GM12891 (cell line): ENCODE measurements at places on chromosomes 3 and 15.

- no peak for DNase-seq
Measured at GRCh38 chr3:58375254-58375653, 42.6 kb downstream of the PXK start.

DNA sequence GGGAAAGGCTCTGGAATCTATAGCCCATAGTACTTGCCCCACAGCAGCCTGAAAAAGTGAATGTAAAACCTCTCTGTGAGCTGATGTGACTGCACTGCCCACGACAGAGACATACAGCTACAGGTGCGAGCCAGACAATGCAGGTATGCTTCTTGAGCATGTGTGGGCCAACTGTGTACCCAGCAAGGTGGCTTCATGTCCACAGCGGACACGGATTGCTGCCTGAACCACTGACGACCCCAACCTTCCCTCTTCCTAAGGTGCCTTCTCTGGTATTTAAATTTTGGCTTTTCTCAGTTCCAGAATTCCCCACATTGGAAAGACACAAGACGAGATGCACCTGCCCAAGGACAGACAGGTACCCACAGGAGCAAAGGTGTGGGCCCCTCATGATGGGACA lies 65.8 kb downstream of the SCN5A start:
- DNase-seq: no peak

DNA sequence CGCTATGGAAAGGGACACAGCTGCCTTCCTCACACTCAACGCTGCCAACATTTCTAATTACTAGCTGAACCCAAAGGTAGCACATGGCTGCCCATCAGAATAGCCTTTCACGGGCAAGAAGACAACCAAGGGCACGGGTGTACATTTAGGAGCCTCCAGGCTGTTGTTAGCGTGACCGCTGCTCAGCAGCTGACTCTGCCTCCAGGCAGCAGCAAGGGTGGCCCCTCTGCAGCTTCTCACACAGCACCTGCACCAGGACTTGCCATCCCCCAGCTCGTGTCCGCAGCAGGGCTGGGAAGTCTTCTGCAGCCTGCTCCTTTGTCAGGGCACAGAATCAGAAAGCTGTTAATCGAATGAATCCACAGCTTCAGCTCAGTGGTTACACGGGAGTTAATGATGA lies 146.8 kb downstream of the ADAMTS17 start:
- no peak for DNase-seq

- DNase-seq: peak; percentile 49
Measured at GRCh38 chr3:186152889-186153292, 44.0 kb upstream of the ETV5 start.

DNA sequence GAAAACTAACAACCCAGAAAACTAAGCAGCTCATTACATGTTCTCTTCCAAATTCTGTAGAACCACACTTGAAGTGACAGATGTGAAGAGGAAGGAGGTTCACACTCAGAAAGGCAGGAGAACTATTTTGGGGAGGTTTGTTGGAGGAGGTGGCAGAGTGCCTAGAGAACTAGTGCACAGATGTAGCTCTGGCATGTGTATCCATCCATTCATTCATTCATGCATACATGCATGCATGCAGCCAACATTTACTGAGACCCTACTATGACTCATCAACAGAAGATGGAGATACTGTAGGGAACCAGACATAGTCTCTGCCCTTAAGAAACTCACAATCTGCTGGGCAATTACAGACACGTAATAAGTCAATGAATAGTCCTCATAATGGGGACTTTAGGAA lies 116.7 kb downstream of the ERC2 start:
- DNase-seq: no peak

GRCh38 chr15:84552896-84553295 lies 47.9 kb upstream of the ZSCAN2 start:
- DNase-seq: no peak

DNA sequence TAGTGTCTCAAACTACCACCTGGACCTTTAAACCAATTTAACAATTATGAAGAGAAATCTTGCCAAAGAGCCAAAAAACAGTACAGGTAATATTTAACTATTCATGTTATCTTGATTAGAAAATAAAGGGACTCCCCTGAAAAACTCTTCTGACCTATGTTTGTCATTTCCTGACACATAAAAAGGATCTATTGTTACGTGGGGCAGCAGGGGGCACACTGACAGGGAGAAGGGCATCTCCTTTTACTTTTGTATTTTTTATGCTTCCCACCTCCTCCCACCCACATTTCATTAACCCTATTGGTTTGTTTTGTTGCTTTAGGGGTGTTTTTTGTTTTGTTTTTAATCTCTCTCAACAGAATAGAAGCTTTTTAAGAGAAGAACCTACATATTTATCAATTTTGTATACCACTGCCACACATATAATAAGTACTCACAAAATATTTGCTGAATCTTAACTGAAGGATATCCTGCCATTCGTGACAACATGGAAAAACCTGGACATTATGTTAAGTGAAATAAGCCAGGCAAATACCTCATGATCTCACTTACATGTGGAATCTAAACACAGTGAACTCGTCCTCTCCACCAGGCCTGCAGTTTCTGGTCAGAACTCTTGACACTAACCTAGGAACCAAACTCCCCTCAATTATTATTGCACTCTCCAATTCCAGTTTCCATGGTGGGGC lies 17.7 kb downstream of the STAG1 start:
- no peak for DNase-seq

DNA sequence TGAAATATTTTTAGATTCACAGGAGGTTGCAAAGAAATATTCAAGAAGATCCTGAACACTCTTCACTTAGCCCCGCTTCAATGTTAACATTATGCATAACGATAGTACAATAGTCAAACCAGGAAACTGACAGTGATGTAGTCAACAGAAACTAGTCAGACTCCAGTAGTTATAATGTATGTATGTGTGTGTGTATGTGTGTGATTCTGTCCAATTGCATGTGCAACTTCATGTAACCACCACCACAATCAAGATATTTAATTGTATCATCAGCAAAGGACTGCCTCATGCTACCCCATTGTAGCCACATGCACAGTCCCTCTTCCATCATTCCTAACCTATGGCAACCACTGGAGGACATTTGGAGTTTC lies 77.9 kb downstream of the APBA2 start:
- no peak for DNase-seq

- no peak for DNase-seq
Measured at GRCh38 chr3:155605571-155605970, 139.3 kb downstream of the PLCH1 start.

GRCh38 chr15:76566276-76566675 lies 229.7 kb downstream of the ISL2 start:
- DNase-seq: no peak

DNA sequence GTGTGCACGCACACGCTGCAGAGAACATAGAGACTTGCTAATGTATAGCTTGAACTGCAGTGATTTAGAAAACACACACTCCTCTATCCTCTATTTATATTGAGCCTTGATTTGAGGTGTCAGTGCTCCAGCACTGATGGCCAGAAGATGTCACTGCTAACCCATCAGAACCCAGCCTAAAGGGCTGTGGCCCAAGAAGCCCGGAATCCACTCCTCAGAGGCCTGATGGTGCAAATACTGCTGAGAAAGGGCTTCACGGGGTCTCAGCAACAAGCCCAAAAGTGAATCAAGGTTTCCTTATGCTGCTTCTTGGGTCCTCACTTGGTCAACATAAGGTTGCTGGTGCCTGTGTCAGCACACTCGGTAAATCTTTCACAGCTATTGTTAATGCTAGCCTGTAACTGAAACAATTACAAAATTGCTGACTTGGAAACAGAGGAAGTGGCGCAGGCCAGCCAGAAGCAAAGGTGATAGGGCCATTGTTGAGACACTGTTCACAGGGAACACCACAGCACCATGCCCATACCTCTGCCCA lies 60.3 kb downstream of the HEG1 start:
- DNase-seq: peak; percentile 52

DNA sequence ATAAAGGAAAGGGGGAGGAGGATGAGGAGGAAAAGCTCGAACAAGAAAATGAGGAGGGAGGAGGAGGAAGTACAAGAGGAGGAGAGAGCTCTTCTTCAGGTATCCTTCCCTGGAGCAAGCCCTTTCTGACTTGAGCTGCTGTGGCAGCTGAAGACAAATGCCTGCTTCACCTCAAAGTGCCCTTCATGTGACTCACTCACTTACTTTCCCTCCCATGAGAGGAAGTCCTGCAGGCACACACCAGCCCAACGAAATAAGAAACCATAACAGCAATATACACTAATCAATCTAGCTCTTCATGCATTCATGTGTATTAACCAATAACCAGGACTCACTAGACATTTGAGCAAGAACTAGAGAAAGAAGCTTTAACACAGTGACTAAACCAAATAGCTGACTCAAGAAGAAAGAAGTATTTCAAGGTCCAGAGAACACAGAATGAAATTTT lies 251.9 kb downstream of the IGSF11 start:
- peak; percentile 17 for DNase-seq

DNA sequence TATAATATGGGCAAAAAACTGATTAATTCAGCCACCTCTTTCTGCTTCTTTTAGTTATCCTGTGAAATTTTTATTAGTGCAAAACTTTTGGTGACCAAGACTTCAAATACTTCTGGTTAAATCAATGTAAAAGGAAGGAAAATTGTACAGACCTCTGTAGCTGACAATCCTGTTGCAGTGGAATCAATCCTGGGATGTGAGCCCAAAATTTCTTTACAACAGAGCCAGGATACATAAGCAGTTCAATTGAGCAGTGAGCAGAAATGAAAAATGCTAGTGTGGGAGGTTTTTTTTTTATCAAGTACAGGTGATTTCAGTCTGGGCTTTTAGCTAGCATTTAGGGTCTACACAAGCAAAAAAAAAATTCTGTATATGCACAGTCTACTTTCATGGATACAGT lies 398.0 kb downstream of the OTOL1 start:
- no peak for DNase-seq

GRCh38 chr3:133832802-133833144 lies 27.2 kb downstream of the SRPRB start:
- DNase-seq: no peak

- DNase-seq: no peak
Measured at GRCh38 chr3:74676-75243, 121.8 kb upstream of the CHL1 start.

- DNase-seq: no peak
Measured at GRCh38 chr3:56005196-56005805, 463.0 kb downstream of the ERC2 start.

DNA sequence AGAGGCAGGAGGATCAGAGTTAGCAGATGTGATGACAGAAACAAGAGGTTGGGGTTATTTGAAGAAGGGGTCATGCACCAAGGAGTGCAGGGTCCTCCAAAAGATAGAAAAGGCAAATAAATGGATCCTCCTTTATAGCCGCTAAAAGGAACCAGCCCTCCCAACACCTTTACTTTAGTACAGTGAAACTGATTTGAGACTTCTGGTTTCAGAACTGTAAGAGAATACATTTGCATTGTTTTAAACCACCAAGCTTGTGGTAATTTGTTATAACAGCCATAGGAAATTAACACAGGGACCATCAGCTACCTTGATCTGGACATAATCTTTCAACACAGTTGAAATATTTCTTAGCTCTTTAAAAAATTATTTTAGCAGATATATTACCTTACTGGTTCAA lies 166.6 kb downstream of the TIGIT start:
- no peak for DNase-seq

- no peak for DNase-seq
Measured at GRCh38 chr15:61393949-61394348, 164.8 kb upstream of the RORA start.

DNA sequence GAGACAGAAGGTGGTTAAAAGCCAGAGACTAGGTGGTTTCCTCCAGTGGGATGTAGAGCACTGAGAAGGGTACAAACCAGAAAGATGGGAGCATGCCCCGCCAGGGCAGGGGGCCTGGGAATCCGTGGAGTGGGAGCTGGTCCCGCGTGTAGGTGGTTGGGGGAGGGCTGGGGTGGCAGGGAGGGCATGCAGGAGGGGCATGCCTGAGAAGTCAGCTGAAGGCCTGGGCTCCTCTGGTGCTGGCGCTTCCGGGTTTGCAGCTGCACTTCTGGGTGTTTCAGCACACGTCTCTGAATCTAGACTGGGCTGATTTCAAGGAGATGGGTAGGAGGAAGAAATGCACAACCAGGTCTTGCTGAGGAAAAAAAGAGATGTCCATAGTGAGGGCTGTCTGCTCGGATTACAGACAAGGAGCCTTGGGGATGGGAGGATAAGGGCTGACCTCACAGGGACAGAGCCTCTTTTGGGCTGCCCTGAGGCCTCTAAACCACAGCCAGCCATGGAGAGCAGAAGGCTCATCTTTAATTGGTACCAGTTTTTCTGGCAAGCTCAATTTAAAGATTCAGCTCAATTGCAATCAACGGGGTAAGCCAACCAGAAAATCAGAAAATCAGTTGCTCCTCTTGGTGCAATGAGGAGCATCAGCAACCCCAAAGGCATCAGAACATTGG lies 151.9 kb downstream of the FAM43A start:
- no peak for DNase-seq

- no peak for DNase-seq
Measured at GRCh38 chr3:13189639-13190377, 116.6 kb upstream of the IQSEC1 start.

- no peak for DNase-seq
Measured at GRCh38 chr3:19073341-19074105, 74.8 kb upstream of the KCNH8 start.

DNA sequence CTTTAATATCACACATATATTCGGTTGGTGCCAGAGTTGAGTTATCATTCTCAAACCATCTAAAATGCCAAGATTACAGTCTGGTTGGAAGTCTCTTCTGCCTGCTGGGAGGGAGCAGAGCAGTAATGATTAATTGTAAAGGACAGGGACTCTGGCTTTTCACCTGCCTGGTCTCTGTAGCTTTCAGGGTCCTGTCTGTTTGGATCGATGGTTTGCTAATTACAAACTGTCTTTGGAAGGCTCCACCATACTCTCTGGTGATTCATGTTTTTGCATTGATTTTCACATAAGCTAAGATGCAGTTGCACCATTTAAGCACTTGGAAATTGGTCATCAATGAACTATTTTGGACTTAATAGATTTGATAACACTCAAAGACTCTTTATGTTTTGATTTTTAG lies 350.4 kb upstream of the SATB1 start:
- no peak for DNase-seq

- peak; percentile 2 for DNase-seq
Measured at GRCh38 chr3:129623447-129624118, 17.1 kb upstream of the PLXND1 start.
